ENCODE measurements at places on chromosomes 12 and 14. TPM values are rescaled to one million over a fixed set of nuclear protein-coding genes. Genes with fewer than 3 reads are reported as not detected.

- no peak for DNase-seq
Measured at GRCh38 chr14:64118892-64119291, 175.3 kb downstream of the ESR2 start.

The RNASE4 gene
- not detected for total RNA-seq

GRCh38 chr12:29901585-29901984 lies 117.8 kb upstream of the TMTC1 start:
- DNase-seq, result no peak

The TBC1D30 gene
- 4.7 TPM for total RNA-seq

DNA sequence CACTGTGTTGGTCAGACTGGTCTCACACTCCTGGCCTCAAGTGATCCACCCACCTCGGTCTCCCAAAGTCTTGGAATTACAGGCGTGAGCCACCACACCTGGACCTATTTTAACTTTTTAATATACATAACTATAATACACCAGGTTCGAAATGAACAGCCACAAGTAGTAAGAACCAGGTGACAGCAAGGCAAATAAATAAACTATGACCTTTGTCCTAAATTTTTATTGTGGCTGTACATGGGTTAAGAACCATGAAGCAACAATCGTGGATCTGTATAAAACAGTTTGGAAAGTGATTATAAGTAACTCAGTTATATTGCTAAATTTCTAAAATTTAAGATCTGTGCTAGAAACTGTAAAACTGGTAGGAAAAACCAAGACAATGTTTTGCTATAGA lies 41.5 kb downstream of the GXYLT1 start:
- no peak for DNase-seq

GRCh38 chr14:88470542-88471440 lies 84.0 kb downstream of the PTPN21 start:
- DNase-seq, result no peak
